ENCODE measurements at places on chromosomes 16 and 17. TPM values are rescaled to one million over a fixed set of nuclear protein-coding genes. Genes with fewer than 3 reads are reported as not detected.

GDPD1 gene
- total RNA-seq = 8.0 TPM

DNA sequence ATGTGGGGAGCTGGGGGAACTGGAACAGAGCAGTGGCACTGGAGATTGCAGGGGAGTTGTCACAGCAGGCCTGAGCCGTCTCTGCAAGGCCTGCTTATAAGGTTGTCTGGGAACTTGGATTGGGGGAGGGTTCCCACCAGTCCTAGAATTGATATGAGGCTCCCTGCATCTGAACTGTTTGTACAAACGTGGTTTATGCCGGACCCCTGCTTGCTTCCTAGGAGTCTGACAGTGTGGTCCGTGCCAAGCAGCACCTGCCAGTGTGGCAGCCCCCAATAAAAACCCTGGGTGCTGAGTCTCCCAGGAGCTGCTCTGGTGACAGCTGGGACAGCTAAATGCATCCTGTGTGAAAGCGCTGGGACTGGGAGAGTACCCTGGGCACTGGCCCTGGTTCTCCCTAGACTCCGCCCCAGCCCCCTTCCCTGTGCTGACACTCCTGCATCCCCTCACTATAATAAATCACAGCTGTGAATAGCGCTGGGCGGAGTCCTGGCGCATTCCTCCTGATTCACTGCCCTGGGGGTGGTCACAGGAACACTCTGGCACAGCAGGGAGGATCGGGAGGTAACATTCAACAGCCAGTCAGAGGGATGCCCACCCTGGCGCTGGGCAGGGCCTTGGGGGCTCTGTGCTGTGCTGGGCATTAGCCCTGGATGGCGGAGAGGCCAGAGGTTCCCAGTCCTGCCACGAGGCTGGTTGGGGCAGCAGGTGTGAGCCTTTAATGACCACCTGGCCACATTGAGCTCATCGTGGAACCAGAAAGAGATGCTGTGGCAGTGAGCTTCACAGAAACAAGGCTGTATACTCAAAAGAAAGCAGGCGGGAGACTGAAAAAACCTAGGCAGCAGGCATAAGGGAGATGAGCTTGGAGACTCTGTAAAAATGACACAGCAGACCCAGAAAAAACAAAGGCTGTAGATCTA, 45.6 kb downstream of the RMI2 start:
- no peak for DNase-seq
- H3K27ac ChIP-seq = peak overlapping the region; percentile 71
- H3K4me3 ChIP-seq = no peak overlapping the region

- no peaks in the 10 kb centered on the region for H3K4me1 ChIP-seq
- H3K4me3 ChIP-seq = no peak overlapping the region
- no peak for DNase-seq
- H3K36me3 ChIP-seq = peaks cover 39% of the 10 kb centered on the region
- peak overlapping the region; percentile 19 for H3K27ac ChIP-seq
- no peaks in the 10 kb centered on the region for H3K27me3 ChIP-seq
These were observed 19.0 kb downstream of the HEATR9 start for GRCh38 chr17:35849469-35850348.

KRTAP4-8 gene
- total RNA-seq = not detected

ALOX12 gene
- total RNA-seq = 0.34 TPM

SLC16A5 gene
- total RNA-seq = 16.4 TPM

DPEP3 gene
- total RNA-seq = not detected

DNA sequence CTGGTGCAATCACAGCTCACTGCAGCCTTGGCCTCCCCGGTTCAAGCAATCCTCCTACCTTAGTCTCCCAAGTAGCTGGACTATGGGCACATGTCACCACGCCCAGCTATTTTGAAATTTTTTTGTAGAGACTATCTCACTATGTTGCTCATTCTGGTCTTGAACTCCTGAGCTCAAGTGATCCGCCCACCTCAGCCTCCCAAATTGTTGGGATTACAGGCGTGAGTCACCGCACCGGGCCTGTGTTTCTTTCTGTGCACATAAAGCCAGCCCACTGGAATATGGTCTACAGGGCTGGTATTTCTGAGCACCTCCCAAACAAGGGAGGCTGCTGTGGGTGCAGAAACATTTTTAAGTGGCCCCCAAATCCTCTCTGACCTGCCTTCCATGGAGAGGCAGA, 8.4 kb downstream of the TMEM95 start:
- no peaks in the 10 kb centered on the region for H3K36me3 ChIP-seq
- H3K4me3 ChIP-seq = no peak overlapping the region
- H3K27me3 ChIP-seq = peaks cover 9% of the 10 kb centered on the region
- DNase-seq = no peak

- H3K4me1 ChIP-seq = no peaks in the 10 kb centered on the region
- H3K27me3 ChIP-seq = no peaks in the 10 kb centered on the region
- H3K4me3 ChIP-seq = no peak overlapping the region
- no peak overlapping the region for H3K27ac ChIP-seq
- no peak for DNase-seq
These were observed 63.0 kb upstream of the CBX4 start for GRCh38 chr17:79902146-79902791.

SNX20 gene
- total RNA-seq = not detected

GRCh38 chr16:85840801-85841200, 41.3 kb downstream of the COX4I1 start:
- no peaks in the 10 kb centered on the region for H3K36me3 ChIP-seq
- peaks cover 39% of the 10 kb centered on the region for H3K27me3 ChIP-seq
- H3K4me3 ChIP-seq = no peak overlapping the region
- no peak overlapping the region for H3K27ac ChIP-seq

GRCh38 chr17:15351925-15352324, 10.5 kb upstream of the TEKT3 start:
- no peak overlapping the region for H3K4me3 ChIP-seq
- H3K27ac ChIP-seq = no peak overlapping the region
- H3K4me1 ChIP-seq = no peaks in the 10 kb centered on the region
- peaks cover 16% of the 10 kb centered on the region for H3K27me3 ChIP-seq

DNA sequence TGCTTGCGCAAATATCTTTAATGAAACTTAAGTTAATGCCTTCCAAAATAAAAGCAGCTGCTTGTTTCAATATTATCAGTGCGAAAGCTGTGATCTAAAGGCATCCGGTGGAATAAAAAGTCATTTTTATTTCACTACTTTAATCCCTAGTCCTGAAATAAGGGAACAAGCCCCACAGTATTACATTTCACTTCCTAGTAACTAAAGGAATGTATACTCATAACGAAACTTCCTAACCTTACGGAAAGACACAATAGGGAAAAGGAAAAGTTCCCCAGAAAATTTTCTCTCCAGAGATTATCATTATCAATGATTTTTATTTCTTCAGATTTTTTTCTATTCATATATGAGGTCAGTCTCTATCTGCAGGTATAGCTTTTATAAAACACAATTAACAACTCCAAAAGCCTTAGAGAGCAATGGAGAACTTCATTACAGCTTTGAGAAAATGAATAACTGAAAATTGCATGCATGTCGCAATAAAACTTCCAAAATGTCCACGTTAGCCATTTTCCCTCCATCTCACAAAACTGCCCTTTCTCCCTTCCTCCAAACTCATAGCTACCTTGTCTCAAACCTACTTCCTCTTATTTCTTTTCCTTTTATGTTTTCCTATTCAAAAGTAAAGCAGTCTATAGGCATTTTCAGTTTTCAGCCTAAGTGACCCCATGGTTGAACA, 154.3 kb upstream of the MED13 start:
- H3K36me3 ChIP-seq = no peaks in the 10 kb centered on the region
- H3K4me1 ChIP-seq = peaks cover 4% of the 10 kb centered on the region
- no peak for DNase-seq
- no peaks in the 10 kb centered on the region for H3K27me3 ChIP-seq
- no peak overlapping the region for H3K4me3 ChIP-seq
- no peak overlapping the region for H3K27ac ChIP-seq

- H3K27ac ChIP-seq = no peak overlapping the region
- H3K4me1 ChIP-seq = peaks cover 14% of the 10 kb centered on the region
- no peaks in the 10 kb centered on the region for H3K27me3 ChIP-seq
- no peaks in the 10 kb centered on the region for H3K36me3 ChIP-seq
- DNase-seq = no peak
These were observed 312.2 kb upstream of the MAF start for GRCh38 chr16:79912592-79913310.
